ENCODE measurements at places on chromosomes 3 and 15.

DNA sequence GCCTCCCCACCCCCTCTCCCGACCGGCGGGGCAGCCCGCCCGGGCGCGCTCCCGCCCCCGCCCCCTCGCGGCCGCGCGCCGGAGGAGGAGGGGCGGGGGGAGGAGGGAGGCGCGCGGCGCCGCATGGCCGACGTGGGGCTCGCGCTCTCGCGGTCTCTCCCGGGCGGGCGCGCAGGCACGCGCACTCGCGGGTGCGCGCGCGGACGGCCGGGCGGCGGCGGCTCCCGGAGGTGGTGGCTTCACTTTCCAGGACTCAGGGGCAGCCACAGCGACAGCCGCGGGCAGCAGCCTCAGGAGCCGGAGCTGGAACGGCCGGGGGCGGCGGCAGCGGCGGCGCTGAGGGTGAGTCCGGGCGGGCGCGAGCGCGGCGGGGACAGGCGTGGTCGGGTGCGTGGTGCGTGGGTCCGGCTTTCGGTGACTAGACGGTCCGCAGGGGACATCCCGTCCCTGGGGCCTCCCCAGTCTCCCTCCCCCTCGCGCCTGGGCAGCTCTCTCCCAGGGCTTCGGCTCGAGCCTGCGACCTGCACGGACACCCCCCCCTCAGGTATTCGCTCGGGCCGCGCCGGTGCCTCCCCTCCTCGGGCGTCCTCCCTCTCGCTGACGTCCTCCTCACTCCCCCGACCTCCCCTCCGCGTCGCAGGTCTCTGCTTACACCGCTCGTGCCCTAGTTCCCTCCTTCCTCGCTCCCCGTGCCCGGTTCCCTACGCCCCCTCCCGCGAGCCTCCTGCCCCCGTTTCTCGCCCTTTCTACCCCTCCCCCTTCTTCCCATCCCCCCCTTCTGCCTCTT is at the start of gene UBE2E2:
Gene UBE2E2 (plus strand): TSS at position 407 of the 787 bp plus-strand sequence.
- DNase-seq: peak; percentile 43

GRCh38 chr15:60326824-60327654 is 70.7 kb downstream of the ANXA2 start:
- no peak for DNase-seq

DNA sequence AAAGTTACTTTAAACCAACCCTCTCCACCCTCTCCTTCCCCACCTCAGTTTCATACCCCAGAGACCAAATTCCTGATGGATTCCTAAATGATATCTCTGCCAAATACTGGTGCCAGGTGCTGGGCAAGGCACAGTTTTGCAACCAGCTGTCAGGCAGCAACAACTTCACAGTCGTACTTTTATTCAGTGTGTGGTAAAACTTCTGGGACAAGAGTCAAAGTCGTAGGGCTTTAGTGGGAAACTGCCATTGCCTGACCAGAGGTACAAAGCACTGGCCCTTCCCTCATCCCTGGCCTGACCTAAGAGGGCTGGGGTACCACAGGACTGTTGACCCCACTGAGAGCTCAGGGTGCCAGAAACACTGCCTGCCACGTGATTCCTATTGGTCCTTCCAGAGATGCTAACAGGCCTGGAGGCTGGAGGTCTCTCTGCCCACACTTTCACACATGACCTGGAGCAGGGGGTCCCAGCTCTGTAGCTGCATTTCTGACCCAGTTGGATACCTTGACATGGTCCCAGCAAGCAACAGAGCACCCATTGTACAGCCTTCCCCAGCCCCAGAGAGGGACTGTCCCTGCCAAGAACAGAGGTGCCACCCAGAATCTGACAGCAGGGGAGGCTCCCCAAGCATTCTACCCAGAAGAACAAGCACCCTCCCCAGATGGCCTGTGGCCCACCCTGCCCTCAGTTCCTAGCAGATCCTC is 59.9 kb downstream of the LIPC start:
- DNase-seq: no peak

DNA sequence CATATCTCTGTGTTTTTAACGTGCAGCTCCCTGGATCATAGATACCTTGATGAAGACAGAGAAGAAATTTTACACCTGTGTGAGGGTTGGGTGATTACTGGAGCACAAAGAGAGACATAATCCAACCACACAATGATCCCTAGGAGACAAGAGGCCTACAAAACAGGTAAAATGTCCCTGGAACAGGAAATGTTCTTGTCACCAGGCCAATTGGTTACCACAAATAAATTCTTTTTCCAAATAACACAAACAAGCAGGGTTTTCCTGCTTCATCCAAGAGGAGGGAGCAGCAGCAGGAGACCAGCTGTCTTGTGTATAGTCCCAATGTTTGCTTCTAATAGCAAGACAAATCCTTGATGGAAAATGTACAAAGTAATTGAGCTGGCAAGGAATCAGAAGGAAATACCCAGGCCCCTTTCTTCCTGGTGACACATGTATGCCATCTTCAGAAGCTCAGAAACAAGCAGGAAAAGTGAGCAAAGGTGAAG is 1.4 kb downstream of the MGLL start:
- DNase-seq: no peak

- DNase-seq: no peak
Measured at GRCh38 chr15:80878242-80878866, 99.2 kb downstream of the CEMIP start.

DNA sequence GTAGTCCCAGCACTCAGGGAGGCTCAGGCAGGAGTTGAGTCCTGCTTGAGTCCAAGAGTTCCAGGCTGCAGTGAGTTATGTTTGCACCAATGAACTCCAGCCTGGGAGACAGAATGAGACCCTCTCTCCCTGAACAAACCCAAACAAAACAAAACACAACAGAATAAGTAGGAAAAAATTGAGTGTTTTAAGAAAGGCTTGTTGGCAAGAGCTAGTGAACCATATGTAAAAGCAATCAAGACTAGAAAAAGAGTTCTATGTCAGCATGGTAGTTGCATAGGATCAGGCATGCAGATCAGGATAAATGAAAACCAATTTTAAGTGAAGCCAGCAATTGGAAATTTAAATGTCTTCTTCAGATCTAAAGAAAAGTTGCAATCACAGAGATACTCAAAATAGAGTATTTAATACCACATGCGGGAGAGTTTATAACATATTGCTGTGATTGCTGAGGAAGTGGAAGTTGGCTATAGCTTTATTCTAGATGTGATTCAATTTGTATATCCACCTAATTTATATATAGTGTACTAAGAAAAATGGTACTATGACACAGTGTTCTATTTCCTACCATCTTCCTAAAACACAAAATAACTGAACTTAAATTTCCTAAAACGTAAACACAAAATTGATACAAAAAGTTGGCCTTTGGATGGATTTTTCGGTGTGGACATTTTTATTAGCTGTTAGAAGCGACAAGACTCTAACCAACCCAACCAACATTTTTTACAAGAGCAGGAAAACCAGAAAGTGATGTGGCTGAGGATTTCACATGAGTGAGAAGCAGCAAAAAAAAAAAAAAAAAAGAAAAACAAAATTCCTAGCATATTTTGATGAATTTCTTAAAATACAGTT is 101.9 kb upstream of the ROBO1 start:
- DNase-seq: no peak

DNA sequence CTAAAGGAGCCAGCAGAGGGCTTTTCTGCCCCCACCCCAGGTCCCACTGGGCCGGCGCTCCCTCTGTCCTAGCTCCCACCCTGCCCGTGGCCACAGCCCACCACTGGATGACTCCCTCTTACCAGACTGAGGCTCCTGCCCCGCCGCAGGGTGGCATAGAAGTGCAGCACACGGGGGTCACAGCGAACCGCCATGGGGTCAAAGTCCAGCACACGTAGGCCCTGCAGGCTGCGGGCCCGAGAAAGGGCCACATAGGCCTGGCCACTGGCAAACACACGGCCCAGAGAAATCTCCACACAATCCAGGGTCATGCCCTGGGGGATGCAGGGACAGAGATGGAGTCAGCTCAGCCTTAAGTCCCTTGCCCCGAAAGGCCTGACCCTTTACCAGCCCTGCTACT is 9.0 kb downstream of the PIF1 start:
- DNase-seq: no peak

DNA sequence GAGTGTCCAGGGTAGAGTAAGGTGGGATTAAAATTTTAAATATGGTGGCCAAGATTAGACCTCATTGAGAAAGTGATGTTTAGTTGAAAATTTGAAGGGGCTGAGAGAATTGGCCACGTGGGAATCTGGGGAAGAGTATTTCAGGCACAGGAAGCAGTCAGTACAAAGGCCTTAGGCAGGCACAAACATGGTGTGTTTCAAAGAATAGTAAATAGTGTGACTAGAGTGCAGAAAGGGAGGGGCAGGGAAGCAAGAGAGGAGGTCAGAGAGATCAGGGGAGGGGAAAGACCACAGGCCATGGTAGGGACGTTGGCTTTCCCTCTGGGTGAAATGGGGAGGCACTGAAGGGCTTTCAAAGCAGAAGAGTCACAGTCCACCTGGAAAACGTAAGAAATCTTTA is 36.6 kb upstream of the POMGNT2 start:
- DNase-seq: no peak

- no peak for DNase-seq
Measured at GRCh38 chr3:124916837-124917409, 17.6 kb downstream of the MUC13 start.

DNA sequence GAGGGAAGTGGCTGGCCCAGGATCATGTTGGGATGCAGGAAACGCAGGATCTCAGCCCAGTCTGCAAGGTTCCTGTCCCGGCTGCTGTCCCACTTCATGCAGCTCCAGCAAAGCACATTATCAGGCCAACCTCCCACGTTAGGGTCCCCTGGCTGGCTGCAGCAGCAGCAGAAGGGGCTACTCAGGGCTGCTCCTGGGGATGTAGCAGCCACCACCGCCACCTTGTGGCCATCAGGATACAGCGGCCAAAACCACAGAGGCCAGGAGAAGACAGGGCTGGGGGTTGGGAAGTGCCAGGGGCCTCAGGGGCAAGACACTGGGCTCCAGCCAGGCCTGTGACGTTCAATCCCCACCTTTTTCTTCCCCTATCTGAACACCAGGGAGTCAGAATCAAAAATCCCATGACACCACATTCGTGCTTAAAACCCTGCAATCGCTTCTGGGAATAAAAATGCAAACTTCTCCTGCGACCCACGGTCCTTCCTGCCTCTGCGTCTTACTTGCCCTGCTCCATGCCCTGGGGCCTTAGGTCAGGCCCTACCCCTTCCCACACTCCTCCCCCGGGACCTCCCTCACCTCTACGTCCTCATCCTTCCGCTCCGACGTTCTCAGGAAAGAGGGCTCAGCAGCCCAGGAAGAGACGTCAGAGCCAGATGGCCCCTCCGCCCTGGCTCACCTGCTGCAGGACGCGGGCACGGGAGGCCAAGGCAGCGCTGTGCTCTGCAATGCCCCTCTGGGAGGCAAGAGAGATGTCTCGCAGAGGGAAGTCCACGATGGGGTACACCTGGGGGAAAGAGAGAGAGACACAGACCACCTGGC is 21.5 kb downstream of the SSUH2 start:
- DNase-seq: peak; percentile 13

DNA sequence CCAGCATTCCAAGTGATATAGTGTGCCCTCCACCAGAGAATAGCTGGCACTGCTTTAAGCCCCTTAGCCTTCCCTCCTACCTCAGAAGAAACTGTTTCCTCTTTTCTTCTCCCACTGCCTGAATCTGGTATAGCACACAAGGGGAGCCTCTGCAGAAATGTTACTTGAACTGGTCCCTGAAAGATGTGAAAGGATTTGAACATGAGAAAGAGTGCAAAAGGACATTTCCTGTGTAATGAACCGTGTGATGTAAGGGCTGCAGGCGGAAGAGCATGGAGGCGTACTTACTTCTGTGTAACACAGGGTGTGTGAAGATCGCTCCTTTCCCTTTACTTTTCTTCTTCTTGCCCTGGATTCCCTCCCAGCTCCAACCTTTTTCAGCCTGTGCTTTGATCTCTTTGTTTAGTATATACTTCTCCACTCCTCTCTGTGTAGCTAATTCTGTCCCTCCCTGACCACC is 8.4 kb downstream of the TMOD3 start:
- DNase-seq: no peak

DNA sequence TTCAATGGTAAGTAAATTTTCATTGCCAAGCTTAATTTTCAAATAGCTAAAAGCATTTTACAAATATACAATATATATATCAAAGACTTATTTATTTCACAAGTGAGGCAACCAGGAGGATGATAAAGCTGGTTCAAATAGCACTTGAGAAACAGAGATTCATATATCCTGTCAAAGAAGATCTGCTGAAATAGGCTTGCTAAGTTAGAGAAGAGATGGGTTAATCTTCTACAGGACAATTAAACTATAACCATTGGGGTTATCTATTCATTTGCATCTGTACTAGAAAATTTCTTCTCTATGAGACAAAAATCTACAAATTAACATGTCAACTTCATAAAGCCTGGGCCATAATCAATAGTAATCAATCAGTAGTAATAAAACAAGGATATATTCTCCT is 637.7 kb upstream of the UBE2E2 start:
- DNase-seq: no peak

- no peak for DNase-seq
Measured at GRCh38 chr3:194465920-194466570, 20.8 kb downstream of the ATP13A3 start.

GRCh38 chr3:179739816-179740594 is 87.2 kb downstream of the USP13 start:
- no peak for DNase-seq

- DNase-seq: no peak
Measured at GRCh38 chr3:69697381-69697780, 41.9 kb upstream of the MITF start.
